HT1080 (cell line): ENCODE measurements at places on chromosomes 16 and 17.

DNA sequence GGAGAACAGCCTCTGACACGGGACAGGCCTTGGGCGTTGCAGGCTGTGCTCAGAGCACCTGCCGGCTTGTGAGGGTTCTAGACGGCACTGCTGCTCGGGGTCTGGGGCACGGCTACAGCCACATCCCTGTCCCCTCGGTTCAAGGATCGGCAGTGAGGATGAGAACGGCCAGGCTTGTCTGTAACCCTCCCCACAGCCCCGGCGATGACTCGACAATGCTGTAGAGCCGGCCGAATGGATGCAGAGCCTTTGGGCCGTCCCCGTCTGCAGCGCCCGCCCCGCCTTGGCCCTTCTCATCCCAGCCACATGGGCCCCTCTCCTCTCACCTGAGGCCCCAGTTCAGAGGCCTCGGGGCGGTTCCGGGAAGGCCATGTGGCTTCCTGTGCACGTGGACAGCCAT lies 49.0 kb upstream of the METRNL start:
- DNase-seq, result no peak

DNA sequence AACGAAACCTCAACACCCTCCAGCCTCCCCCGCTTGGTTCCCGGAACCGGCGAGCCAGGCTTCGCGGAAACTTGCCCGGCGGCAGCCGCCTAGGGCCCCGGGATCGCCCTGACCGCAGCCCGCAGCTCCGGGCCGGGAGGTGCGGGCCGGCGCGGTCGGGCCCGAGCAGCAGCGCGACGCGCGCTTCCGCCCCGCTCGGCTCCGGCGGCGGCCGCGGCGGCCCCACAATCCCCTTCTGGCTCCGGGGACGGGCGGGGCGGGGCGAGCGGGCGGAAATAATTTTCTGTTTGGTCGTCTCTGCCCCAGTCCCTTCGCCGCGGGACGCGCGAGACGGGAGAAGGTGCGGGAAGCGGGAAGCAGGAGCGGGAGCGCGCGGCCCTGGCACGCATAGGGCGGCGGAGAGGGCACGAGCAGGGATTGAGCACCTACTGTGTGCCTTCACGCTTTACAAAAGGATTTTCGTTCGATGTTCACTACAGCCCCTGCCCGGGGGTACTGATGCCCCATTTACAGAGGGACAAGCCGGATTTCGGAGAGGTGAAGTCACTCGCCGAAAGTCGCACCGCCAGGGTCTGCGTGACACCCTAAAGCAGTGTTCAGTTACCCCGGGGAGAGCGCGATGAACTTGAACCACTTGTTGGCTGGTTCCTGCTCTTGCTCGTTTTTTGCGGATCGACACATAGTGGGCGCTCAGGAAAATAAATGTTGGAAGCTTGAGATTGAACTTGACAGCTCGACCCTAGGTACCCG lies 2.7 kb upstream of the MLLT6 start:
- DNase-seq, result peak; percentile 81

- no peak for DNase-seq
Measured at GRCh38 chr16:71855937-71856662, 10.3 kb downstream of the ATXN1L start.

GRCh38 chr17:75730065-75730464 lies 8.8 kb downstream of the ITGB4 start:
- no peak for DNase-seq

DNA sequence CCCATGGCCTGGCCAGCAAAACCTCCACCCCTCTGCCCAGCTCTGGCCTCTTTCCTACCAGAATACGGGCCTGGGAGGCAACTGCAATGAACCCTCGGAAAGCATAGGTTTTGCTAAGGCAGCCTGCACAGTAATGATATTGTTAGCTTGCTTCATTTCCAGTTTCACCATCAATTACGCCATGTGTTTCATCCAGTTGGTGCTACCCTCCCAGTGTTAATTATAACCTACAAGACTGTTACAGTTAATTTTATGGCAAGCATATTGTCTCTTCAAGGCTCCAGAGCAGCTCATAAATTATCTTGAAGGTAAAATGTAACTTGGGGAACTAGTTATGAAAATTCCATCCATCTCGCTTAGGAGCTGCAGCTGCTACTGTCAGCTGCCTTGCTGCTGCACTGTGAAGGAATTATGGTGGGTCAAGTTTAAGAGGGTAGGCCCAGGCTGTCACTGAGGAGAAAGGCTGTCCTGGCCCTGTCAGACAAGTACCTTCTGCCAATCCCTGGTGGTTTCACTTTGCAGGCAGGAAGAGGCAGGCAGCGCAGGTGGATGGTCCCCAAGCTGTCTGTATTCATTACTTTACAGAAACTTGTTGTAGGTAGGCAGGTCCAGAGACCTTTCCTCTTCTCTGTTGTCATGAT lies 242.9 kb downstream of the FTO start:
- DNase-seq, result no peak

DNA sequence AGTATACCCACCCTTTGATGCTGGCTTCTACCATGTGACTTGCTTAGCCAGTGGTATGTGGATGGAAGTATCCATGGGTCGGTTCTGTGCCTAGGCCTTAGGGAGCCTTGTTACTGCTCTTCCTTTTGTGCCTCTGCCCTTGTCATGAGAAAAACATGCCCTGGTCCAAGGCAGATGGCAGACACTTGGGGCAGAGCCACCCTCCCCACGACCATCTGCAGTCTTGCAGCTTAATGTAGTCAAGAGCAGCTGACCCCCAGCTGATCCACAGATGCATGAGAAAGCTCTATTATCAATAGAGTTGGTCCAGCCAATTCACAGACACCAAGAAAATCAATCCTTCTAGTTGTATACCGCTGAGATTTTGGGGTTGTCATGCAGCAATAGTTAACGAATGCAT lies 95.7 kb downstream of the SLC39A11 start:
- DNase-seq, result no peak

DNA sequence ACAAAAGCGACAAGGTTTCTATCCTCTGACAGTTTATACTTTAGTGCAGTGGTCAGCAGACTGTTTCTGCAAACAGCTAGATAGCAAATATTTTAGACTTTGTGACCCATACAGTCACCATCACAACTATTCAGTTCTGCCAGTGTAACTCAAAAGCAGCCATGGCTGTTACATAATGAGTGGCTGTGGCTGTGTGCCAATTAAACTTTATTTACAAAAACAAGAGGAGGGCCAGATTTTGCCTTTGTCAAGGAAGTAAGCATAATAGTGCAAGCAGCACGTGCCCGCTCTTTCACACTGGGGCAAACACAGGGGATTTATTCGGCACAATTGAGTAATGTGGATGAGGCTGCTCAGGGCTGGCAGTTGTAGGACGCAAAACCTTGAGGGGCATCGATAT lies 551.5 kb downstream of the MAF start:
- DNase-seq, result no peak

- no peak for DNase-seq
Measured at GRCh38 chr17:56213031-56213430, 59.8 kb downstream of the ANKFN1 start.

DNA sequence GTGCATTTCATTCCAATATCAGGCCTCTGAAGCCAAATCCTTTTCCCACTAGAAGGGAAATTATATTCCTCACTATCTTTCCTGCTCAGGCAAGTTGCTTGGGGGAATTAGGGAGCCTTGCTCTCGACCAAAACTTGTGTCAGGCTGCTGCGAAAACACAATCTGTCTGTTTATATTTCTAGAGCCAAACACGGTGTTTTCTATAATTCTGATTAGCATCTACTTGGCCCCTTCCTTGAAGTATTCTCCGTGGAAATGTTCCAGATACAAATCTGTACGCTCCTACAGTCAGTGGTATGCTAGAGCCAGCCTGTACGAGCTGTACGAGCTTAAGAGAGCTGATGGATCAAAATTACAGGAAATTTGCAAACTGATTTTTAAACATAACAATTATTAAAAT lies 299.3 kb upstream of the SALL1 start:
- no peak for DNase-seq

GRCh38 chr16:4264546-4264945 lies 8.3 kb downstream of the TFAP4 start:
- no peak for DNase-seq

GRCh38 chr17:57438066-57438731 lies 181.9 kb downstream of the MSI2 start:
- no peak for DNase-seq

DNA sequence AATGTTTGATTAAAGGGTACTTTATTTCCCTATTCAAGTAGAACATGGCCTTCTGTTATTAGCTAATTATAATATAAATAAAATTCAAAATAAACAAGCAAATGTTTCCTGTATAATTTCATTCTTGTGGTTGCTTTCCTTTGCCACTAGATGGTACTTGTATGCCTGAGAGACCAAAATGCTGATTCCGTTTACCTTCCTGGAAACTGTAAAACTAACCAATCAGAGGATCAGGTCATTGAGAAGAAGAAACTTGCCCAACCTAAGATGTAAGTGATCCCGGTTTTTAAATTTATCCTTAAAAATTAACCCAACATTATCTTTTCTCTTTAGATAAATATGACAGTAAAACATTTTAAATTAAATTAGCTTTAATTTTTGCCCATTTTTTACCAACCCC lies 8.1 kb upstream of the ABCA5 start:
- peak; percentile 41 for DNase-seq

DNA sequence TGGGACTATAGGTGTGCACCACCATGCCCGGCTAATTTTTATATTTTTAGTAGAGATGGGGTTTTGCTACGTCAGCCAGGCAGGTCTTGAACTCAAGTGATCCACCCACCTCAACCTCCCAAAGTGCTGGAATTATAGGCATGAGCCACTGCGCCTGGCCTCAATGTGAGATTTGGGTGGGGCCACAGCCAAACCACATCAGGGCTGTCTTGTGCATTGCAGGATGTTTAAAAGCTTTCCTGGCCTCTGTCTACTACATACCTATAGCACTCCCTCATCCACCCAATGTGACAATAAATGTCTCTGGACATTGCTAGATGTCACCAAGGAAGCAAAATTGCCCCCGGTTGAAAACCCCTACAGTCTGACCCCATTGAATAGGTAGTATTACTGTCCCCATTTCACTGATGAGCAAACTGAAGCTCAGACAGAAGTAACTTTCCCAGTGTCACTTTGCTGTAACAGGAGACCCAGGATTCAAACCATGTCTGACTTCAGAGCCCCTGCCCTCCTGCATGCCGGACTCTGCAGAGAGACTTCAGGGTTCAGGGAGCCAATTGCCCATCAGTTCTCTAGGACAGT lies 3.6 kb upstream of the MAP3K14 start:
- peak; percentile 91 for DNase-seq

- DNase-seq, result no peak
Measured at GRCh38 chr16:67237396-67238277, 9.6 kb downstream of the FHOD1 start.

GRCh38 chr17:7686222-7687071 lies 843 bp downstream of the TP53 start:
- no peak for DNase-seq

DNA sequence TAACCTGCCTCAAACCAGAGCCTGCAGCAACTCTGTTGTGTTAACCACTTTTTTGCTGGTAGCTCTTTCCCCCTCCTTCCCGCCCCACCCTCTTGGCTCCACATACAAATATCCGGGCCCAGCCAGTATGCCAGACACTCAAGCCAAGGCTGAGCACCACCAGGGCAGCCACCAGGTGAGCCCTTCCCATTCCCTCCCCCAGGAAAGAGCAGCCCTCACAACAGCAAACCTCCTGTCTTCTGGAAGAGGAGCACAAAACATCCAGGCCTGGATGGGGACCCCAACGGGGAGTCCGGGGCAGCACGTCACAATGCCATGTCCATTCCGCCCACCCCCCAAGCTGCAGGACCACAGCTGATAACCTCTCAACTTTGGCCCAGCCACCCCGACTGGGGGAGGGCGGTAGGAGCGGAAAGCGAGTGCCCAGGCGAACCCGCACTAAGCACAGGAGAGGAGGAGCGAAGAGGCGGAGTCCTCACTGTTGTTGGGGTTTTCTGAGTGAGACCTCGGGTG lies 757 bp downstream of the ORMDL3 start:
- no peak for DNase-seq

GRCh38 chr17:74271901-74272561 lies 2.0 kb upstream of the DNAI2 start:
- no peak for DNase-seq

GRCh38 chr17:5785867-5786509 lies 201.7 kb upstream of the NLRP1 start:
- DNase-seq, result peak; percentile 44

DNA sequence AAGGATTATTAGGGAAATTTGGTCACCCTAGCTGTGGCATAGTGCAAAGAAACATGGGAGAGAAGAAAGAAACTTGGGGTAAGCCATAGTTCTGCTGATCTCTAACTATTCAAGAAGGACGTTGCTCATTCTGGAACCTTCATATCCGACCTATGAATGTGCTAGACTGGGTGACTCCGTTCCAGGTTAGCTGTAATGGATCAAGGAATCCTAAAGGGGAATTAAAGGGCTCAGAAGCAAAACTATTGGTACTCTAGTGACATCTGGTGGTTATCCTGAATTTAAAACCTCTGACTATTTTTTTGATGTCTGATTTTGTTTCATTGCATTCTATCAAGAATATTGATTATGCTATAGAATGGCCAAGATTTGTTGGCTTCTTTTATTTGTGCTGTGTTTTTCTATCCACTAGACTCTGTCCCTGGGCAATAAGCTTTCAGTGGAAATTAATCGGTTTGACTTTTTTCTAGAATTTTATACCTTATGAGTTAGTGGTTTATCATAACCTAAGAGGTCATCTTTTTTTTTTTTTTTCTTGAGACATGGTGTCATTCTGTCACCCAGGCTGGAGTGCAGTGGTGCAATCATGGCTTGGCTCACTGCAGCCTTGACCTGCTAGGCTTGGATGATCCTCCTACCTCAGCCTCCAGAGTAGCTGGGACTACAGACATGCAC lies 19.5 kb downstream of the PCTP start:
- peak; percentile 42 for DNase-seq

GRCh38 chr16:85789773-85790172 lies 9.6 kb downstream of the EMC8 start:
- DNase-seq, result no peak

DNA sequence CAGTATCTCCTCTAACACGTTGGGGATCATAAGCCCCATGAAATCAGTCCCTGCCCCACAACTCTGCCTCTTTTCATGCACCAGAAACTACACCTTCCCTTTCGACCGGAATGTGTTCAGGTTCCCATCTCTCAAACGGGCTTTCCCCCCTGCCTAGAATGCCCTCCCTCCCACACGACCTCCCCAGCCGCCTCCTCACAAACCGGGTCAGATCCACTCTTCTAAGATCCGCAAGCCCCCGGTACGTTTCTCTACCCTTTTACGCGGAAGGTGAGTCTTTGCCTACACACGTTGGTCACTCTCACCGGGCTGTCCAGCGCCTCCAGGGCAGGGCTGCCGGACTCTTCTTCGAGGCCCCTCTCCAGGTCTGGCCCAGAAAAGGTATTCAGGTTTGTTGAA lies 708 bp downstream of the DHX33 start:
- no peak for DNase-seq
